ENCODE measurements at places on chromosomes 12 and 14. TPM values are rescaled to one million over a fixed set of nuclear protein-coding genes. Genes with fewer than 3 reads are reported as not detected.

DNA sequence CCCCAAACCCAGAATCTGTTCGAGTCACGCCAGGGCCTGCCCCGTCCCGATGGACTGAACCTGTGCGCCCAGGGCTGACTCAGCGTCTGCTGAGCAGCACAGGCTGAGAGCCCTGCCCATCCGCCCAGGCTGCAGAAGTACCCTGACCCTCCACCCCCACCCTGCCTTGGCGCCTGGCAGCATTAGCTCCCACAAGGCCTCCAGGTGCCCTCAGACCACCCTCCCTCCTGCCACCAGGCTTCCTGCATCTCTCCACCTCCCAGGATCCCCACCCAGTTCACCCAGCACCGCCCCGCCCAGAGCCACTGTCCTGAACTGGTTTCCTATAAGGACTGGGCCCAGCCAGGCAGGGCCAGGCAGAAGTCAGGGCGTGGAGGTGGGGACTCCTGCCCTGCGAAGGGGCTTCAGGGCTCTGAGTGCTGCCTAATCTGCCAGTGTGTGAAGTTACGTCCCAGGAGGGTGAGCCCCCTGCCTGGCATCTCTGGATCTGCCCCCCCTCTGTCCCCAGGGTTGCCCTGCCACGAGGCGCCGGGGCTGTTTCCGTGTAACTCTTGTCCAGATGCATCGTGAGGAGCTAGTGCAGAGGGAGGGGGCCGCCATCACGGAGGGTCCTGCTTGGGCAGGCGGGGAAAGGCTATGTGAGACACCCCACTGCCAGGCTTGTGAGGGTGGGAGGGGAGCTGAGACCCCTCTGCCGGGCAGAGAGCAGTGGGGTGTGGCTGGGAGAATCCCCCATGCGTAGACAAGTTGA, 9.1 kb downstream of the ADSS1 start:
- DNase-seq: no peak

The LRRC43 gene
- not detected for total RNA-seq

DNA sequence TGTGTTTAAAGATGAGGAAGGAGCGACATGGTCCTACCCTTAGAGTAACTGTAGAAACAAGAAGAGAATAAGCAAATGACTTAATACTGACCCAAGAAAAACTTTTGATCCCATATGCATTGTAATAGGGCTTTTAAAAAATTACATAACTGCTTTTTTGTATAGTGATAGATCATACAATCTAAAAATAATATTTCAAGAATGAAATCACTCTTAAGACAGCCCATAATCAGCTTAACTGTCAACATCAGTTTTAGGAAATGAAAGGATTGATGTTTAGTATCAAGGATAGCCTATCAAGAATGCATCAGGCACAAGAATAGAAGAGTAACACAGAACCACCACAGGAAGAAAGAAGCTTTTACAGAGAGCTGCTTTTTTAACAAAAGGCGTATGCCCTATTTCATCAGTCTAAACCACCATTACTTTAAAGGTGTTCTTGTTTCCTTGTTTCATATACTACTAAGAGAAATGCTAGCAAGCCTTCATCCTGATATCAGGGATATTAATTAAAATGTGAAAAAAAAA, 64.5 kb downstream of the MARK3 start:
- DNase-seq: no peak

The PRH2 gene
- not detected for total RNA-seq

DNA sequence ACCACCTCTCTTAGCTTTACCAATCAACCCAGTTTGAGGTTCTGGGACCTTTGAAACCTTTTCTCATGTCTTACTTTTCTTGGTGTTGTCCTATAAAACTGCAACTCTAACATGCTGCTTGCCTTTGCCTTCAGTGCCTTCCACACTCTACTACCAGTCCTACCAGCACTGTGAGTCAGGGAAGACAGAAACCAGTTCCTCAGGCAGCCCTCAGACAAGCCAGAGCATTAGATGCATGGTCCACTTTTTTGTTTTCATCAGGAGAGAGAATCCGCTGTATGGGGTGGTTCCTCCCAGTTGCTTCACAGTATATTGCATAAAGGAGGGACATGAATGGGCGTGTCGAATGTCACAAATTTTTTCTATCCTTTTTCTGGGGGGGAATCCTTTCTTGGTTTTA, 17.3 kb upstream of the KLRB1 start:
- DNase-seq: no peak

DNA sequence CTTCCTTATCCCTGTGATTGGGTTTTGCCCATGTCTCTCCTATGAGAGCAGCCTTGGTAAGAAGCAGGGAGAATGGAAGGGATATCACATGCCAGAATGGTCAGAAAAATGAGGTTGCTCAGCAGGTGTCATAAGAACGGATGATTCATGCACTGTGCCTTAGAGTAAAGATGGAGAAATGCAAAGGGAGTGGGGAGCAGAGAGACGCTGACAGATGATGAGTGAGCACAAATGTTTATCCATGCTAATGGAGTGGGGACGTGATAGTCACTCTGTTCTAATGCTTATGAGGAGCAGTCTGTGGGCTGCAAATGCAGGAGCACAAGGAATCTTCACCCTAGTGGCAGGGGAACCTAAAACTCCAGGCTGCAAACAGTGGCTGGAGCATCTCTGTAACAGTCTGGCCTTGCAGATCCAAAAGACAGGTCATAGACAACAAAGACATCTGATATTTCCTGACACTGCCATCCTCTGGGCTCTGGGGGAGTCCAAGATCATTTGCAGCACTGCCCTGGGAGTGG, 243.2 kb downstream of the CACNA1C start:
- DNase-seq: no peak

- no peak for DNase-seq
Observed at GRCh38 chr12:2009623-2010022, 5.4 kb upstream of the DCP1B start.

- DNase-seq: no peak
Observed at GRCh38 chr12:109944561-109945359, 44.7 kb downstream of the TCHP start.

DNA sequence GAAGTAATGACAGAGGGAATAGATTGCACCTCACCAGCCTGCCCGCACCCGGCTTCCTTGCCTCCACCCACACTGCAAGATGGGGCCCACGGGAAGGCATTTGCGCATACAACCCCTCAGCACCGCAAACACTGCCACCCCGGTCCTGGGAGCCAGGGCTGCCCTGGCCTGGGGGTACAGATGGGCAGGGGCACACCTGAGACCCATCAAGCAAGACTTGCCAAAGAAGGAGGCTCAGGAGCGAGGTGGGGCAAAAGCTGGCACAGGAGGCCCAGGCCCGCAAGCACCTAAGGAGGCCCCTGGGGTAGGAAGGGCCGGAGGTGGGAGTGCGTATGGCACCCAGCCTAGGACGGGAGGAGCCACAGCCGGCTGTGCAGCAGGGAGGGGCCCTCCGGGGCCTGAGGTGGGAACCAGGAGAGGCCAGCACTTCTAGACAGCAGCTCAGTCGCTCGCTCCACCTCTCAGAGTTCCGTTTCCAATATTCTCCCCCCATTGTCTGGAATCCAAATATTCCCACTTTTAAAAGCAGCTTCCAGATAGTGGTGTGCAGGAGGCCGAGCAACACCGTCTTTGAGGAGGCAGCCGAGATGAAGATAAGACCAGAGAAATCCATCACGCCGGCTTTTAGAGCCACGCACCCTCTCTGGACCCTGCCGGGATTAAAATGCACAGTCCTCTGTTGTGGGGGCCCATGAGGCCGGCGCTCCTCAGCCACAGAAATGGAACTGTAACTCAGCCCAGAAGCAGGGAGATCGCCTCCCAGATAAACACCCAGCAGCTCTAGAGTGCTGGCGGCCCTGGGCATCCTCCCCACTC, 12.2 kb upstream of the C14orf180 start:
- DNase-seq: no peak

DNA sequence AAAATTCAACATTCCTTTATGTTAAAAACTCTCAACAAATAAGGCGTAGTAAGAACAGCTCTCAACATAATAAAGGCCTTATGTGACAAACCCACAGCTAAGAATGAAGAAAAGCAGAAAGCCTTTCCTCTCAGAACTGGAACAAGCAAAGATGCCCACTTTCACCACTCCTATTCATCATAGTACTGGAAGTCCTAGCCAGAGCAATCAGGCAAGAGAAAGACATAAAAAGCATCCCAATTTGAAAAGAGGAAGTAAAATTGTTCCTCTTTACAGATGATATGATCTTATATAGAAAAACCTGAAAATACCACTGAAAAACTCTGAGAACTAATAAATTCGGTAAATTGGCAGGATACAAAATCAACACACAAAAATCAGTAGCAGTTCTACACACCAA, 52.1 kb downstream of the STON2 start:
- DNase-seq: no peak

The TAS2R43 gene
- not detected for total RNA-seq

- DNase-seq: no peak
Observed at GRCh38 chr14:71714225-71714624, 218.0 kb upstream of the RGS6 start.

DNA sequence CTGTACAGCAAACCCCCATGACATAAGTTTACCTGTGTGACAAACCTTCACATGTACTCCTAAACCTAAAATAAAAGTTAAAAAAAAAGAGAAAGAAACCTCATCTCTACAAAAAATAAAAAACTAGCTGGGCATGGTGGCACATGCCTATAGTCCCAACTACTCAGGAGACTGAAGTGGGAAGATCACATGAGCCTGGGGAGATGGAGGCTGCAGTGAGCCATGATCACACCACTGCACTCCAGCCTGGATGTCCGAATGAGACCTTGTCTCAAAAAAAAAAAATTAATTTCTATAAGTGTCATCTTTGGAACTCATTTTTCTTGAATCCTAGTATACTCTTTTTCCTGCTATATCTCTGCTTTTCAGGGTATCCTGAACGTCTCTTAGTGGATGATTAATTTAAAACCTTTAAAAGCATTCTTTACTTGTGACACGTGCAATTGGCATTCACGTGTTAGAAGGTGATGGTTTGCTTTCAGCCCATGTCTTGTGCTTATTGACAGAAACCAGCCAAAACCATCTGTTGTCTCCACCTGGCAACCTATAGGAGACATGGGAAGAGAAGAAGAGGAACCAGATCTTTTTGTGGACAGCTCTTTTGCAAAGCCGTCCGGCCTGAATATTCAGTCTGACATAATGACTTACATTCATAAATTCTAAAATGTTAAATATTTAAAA, 30.6 kb upstream of the PPFIBP1 start:
- DNase-seq: no peak

DNA sequence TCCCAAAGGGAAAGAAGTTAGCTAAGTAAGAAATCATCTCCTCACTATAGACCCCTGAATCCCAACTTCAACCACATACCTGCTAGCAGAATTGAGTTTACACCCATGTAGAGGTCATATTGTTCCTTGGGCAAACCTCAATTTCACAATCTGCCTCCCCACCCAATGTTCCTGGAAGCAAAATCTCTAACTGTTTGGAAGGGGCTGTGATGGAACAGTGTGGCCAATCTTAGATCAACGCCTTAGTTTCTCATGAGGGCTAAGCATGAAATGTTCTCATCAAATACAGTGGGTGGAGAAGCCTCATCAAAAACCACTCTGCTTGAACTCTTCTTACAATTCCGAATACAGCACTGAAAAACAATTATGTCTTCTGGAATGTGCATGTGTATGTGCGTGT, 284.0 kb upstream of the NOS1 start:
- no peak for DNase-seq

The IKZF4 gene
- total RNA-seq: 8.5 TPM

- no peak for DNase-seq
Observed at GRCh38 chr12:117975006-117975405, 6.2 kb upstream of the KSR2 start.

The SLC7A8 gene
- 5.3 TPM for total RNA-seq

DNA sequence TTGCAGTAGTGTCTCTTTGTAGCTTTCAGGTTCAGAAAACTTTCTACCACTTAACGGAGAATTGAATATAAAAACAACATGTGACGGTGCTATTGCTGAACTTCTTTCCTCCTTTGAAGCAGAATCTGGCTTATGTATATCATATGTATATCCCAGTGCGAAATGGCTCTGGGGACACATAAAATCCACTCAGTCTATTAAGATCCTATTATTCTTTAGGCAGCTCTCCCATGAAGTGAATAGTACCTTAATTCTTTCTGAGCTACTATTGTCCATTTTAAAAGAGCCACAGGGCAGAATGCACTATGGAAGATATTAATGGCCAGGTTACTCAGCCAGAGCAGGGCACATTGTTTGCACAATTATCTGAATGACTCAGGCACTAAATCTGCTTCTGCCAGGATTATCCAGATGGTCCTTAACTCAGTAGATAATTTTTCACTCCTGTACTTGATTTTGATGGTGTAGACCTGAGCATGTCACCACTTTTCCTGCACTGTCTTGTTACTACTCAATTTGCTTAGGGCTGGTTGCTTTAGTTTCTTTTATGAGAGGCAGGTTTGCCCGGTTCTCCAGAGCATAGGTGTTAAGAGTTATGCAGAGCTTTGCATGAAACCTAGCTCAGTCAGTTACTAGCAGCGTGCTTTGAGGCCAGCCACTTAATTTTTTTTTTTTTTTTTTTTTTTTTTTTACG, 5.5 kb downstream of the CNTN1 start:
- no peak for DNase-seq

DNA sequence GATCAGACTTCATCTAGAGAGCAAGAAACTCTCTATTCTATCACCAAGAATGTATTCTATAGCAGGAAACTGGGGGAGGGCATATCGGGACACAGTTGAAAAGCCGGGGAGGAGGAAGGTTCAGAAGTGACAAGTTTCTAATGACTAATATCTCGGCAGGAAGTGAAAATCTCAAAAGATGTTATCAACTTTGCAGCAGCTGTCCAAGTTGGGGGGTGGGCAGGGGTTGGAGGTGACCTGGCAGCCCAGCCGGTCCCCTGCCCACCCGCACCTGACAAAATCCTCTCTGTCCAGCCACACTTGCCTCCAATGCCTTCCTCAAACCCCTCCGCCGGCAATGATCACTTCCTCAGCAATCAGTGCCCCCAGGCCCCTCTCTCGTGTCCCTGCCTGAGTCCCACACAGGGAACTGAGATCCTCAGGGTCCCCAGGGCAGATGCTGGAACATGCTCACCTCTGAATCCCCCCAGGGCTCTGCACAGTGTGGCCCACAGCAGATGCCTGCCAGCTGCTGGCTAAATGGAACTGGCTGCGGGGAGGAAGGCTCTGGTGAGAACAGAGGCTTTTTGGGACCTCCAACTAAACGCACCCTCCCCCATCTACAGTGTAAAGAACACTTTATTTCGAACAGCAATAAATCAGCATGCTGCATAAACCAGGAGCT, 43.9 kb downstream of the CCDC88C start:
- DNase-seq: no peak

GRCh38 chr12:113896194-113896593, 69.9 kb downstream of the RBM19 start:
- DNase-seq: no peak

GRCh38 chr12:21144309-21144708, 13.3 kb downstream of the SLCO1B1 start:
- no peak for DNase-seq

DNA sequence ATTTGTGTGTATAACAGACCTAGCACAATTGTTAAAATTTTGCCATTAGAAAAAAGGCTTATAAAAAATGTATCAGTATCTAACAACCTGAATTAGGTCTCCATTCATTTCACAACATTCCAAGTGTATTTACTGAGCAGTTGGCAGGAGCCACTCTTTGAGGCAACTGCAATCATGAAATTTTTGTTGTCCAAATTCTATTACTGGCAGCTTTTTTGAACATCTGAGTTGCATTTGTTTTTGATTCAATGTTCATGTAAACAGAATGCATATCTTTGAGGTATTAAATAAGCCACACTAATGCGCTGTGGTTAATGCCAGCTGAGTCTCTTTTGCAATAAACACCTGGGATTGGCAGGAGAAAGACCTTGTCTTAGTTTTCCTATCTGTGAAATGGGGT, 8.7 kb downstream of the KITLG start:
- no peak for DNase-seq

The ARMH4 gene
- 1.7 TPM for total RNA-seq

Measured in HCT116 (cell line).